ENCODE measurements at places on chromosomes 3 and 15.

GRCh38 chr3:74631351-74632140, 17.1 kb upstream of the CNTN3 start:
- no peak for DNase-seq

- DNase-seq, result no peak
Observed at GRCh38 chr15:99683000-99683670, 50.1 kb downstream of the LYSMD4 start.

DNA sequence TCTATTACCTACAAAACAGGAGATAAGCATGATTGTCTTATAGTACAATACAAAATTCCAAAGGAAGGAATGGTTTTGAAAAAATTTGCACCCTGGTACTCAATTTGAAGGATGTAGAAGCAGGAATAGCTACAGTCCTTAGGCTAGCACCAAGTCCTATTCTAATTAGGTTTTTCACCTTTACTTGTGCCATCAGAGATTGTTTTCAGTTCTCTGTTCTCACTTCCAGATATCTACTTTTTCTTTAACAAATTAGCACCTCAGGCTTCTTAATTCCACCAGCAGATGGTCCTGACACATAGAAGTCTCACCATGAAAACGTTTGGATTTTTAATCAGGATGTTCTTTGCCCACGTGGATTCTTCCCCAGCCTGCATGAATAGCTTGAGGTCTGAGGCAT, 43.8 kb downstream of the IL5RA start:
- no peak for DNase-seq

DNA sequence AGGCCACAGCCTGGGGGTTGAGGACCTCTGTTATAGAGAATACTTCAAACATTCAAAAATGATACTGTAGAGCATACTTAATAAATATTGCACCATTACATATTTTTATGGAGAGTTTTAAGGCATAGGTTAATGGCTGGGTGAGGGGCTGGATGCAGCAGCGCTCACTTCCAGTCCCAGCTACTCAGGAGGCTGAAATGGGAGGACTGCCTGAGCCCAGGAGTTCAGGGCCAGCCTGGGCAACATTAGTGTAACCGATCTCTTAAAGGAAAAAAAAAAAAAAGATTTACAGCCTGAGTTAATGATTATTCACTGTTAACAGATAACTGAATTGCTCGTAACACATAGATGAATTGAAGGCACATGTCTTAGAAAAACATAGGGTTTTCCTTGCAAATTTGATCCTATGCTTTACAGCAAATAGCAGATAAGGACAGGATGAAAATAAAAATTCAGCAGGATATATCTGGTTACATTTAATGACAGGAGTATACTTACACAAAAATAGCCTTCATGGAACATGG, 282.9 kb downstream of the TBC1D5 start:
- DNase-seq, result no peak

- DNase-seq, result no peak
Observed at GRCh38 chr3:125683067-125683829, 88.0 kb upstream of the OSBPL11 start.

DNA sequence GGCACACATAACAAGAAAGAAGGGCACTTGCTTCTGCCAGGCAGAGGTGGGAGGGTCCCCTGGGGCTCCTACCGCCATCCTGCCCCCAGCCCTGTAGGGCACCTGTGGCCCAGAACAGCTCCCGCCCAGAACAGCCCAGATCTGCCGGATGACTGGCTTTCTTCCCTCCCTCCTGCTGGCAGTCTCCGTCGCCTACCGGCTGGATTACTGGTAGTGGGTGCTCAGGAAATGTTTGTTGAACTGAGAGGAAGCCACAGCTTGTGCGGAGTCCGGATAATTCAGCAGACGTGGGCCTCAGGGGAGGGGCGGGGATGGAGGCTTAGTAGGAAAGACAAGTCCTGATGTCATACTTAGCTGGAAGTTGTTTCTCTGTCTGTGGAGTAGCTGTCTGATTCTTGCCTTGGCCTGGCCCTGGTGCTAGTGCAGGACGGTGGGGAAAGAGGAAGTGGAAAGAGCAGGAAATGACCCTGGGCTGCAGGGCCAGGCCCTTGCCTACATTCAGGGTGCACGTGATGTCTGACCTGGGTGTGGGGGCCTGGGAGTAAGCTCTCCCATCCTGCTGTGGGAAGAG, 6.7 kb downstream of the CCDC9B start:
- DNase-seq, result no peak

DNA sequence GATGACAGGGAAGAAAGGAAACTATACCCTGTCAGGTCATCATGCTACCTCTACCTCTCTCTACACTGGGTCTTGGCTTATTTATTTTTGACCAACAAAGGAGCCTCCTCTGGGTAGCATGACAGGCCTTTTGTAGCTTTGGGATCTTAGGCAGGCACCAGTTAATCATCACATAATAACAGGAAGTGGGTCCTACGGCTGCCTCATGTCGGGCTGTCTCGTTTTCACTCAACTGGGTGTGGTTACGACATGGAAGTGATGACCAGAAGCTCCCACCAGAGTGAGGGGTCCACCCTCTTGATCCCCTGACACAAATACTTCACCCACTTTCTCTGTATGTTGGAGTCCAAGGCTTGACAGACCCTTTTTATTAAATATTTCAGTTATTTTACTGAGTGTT, 105.3 kb downstream of the CD47 start:
- no peak for DNase-seq

GRCh38 chr3:107657971-107658370, 135.2 kb downstream of the BBX start:
- DNase-seq, result no peak

GRCh38 chr3:130260918-130261317, 84.6 kb upstream of the COL6A5 start:
- no peak for DNase-seq

DNA sequence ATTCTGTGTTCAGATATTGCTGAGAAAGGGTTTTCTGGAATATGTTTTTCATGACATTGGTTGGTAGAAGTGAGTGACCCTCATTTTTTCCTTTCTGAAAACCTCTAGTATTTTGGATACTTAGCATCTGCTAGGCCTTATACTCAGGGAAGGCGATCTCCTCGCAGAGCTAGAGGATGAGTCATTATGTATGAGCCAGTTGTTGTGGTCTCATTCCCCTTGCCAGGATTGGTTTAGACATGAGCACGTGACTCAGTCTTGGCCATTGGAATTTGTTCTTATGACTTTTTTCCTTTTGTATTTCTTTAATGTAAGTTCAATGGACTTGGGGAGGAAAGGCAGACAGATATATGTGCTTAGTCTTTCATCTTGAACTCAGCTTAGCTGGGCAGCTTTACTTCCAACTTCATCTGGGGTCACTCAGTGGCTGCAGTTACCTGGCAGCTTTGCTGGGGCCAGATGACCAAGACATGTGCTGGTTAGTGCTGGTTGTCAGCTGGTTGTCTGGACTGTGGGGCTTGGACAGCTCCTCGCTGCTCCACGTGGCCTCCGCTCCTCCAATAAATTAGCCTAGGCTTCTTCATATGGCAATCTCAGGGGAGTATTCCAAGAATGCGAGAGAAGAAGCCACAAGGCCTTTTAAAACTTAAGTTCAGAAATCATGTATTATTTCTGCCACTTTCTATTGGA, 207.5 kb downstream of the IL20RB start:
- no peak for DNase-seq

GRCh38 chr15:50057905-50058639, 61.0 kb downstream of the ATP8B4 start:
- DNase-seq, result no peak

GRCh38 chr3:181056136-181056732, 66.7 kb upstream of the DNAJC19 start:
- no peak for DNase-seq

DNA sequence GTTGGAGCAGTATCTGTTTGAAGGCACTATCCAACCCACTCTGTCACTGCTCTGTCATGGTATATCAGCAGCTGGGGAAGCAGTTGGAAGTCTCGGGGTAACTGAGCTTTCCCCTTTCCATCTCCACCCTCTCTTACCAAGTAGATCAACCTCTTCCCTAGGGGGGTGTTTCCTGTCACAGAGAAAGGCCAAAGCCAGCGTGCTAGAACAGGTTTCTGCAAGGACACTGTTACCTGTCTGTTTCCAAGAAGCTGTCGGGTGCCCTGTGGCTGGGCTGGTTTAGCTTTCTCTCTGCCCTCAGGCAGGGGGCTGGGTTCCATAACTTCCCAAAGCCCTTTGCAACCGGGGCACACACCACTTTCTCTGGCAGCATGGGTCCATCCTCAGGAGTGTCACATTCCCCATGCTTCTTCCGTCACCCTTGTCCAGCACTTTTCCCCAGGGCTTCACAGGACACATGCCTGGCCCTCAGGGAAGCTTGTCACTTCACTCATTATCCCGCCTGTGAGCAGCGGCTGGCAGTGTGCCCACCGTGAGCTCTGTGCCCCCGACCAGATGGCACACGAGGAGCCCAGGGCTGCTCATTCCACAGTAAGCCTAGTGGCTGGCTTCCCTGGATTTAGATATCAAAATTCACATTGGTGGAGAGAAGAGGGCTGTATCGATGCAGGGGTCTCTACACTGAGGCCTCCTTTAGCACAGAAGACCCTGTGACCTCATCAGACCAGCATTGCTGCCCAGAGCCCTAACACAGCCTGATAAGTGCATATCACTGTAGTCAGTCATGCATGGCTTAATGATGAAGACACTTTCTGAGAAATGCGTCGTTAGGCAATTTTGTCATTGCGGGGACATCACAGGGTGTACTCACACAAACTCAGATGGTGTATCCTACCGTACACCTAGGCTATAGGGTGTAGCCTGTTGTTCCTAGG, 205.8 kb downstream of the SLCO3A1 start:
- DNase-seq, result no peak

DNA sequence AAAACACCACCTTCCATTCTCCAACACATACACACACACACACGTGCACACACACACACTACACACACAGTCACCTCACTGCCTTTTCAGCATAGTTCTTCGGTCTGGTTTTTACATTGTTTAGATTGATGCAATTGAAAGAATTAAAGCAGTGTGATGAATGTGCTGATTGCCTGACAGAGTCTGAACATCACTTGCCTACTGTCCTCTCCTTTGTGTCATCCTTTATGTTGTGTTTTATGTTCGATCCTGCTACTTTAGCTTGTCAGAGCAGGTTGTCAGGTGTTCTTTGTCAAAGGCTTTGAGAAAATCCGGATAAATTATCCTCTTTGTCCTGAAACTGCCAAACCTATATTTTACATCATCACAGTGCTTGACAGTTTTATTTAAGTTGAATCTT, 80.4 kb downstream of the IQCH start:
- no peak for DNase-seq

- no peak for DNase-seq
Observed at GRCh38 chr15:63332367-63333124, 49.1 kb downstream of the CA12 start.

DNA sequence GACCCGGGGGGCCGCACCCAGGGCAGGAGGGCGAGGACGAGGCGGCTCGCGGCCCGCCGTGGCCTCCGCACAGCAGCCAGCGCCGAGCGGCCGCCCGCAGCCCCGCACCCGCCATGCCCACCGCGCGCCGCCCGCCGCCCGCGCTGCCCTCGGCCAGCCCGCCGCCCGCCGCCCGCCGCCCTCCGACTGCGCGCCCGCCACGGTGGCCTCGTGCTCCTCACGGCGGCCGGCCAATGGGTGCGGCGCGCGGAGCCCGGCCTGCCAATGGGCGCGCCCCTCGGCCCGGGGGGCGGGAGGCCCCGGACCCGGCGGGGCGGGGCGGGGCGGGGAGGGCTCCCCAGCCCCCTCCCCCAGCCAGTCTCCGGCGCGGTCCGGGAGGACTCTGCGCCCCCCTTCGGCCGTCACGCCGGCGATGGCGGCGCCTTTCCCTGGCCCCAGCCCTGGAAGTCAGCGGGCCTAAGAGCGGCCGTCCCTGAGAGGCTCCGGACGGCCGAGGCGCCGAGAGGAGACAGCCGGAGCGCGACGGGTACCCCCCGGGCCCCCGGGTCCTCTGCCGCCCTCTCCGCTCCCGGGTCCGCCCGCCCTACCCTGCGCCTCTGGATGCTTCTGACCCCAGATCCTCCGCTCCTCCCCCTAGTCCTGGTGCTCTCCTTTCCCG, at the start of gene NT5DC2:
Gene NT5DC2, minus strand, starts transcription at position 235 of the 658 bp plus-strand sequence. Its CDS starts 120 bp downstream, at position 115.
- DNase-seq, result no peak

- DNase-seq, result no peak
Observed at GRCh38 chr15:86837294-86838061, 757.8 kb downstream of the AGBL1 start.

DNA sequence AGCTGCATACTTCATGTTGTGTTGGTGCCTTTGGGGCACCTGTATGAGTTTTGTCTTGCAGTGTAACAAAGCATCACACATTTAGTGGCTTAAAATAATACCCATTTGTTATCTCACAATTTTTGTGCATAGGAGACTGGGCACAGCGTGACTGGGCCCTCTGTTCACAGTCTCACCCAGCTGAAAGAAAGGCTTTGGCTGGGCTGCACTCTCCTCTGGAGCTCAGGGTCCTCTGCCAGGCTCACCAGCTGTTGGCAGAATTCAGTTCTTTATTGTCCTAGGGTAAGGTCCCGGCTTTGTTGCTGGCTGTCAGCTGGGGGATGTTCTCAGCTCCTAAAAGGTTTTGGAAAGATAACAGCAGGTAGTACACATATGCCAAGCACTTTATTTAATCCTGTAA, 263.3 kb downstream of the CLSTN2 start:
- no peak for DNase-seq

DNA sequence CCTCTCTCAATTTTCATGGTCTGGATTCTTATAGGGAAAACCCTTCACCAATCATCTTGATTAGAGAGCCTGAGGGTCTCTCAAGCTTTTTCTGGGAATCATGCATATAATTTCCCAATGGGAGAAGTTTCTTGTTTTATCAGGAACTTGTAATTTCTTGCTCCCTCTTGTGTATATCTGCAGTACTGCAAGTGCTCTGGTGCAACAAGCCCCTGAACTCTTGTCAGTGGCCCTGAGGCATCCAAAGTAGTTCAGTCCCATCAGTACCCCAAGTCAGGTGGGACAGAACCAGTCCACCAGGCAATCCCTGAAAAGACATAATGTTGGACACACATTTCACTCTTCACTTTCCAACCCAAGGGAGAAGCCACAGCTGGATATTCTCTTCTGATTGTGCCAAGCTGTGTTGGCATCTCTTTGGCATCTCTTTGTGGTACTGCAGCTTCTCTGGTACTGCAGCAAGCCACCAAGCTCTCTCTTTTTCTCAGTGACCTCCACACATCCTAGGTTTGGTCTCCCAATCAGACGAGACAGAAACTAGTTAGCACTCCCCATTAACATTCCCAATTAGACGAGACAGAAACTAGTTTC, 214.5 kb downstream of the ZIC4 start:
- no peak for DNase-seq

GRCh38 chr3:25438791-25439555, 10.9 kb downstream of the RARB start:
- DNase-seq, result no peak

GRCh38 chr3:117286488-117286887, 576.9 kb downstream of the TUSC7 start:
- no peak for DNase-seq

GRCh38 chr3:124966521-124967445, 32.2 kb upstream of the MUC13 start:
- no peak for DNase-seq
